ENCODE measurements at places on chromosomes 6 and 20. TPM values are rescaled to one million over a fixed set of nuclear protein-coding genes. Genes with fewer than 3 reads are reported as not detected.

Gene SRSF12
- total RNA-seq, result 0.10 TPM

Gene TBX18
- not detected for total RNA-seq

Gene ZNF311
- total RNA-seq, result 1.2 TPM

Gene NHLRC1
- not detected for total RNA-seq

Gene TFAP2D
- not detected for total RNA-seq

Gene PTCHD4
- total RNA-seq, result 0.38 TPM

Gene GMPR
- total RNA-seq, result 6.6 TPM

Gene PSORS1C2
- not detected for total RNA-seq

Gene GNAS
- total RNA-seq, result 416 TPM

Gene HCRTR2
- total RNA-seq, result not detected

- DNase-seq, result no peak
Observed at GRCh38 chr20:59770270-59770669, 163.2 kb downstream of the SYCP2 start.

DNA sequence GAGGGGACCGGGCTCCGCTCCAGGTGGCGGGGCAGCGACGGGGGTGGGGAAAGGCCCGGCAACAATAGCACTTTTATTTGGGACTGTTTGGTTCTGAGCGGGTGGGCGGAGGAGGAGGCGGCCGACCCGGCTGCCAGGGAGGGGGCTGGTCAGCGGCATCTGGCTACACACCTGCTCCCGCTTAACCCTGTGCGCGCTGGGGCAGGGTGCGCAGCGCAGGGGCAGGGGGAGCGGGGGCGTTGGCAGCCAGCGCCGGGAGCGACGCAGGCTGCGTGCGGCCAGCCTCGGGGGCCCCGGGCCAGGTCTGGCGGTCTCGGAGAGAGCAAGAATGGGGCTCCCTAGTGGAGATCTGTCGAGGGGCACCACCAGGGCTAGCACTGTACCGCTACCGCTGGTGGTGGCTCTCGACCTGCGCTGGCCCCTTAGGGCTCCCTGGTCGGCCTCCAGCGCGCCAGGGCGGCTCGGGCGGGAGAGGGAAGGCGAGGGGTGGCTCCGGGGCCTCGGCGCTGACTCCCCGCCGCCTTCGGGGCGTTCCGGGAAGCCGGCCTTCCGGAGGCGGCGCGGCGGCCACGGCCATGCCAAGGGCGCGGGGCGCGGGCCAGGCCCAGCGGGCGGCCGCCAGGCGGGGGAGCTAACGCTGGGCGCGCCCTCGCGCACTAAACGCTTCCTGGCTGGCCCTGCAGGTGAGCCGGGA lies 92.4 kb downstream of the NCR2 start:
- DNase-seq, result no peak

DNA sequence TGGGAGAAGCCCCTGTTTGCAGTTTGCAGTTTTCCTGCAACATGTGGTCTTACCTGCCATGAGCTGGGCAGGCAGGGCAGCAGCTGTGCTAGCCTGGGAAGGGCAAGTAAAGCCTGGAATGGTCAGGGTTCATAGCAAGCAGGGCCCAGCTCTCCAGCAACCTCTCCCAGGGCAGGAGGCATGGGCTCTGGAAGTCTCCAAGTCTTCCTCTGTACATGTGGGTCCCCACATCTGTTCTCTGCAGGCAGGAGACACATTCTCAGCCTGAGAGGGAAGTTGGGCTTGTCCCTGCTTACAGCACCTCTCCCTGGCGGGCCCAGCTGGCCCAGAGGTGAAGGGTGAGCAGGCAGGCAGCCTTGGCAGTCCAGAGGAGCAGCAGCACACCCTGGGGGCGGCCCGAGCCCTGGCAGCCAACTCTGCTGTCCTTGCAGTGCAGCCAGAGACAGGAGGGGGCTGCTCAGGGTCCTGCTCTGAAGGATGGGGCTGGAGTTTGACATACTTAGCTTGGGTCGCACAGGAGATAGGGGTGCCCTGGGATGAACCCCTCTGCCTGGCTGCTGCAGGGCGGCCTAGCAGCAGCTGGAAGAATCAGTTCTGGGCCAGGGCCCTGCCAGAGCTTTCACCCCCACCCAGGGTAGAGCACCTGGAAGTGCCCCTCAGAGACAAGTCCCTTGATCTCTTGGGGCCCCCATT lies 176.0 kb downstream of the MRPL14 start:
- no peak for DNase-seq

DNA sequence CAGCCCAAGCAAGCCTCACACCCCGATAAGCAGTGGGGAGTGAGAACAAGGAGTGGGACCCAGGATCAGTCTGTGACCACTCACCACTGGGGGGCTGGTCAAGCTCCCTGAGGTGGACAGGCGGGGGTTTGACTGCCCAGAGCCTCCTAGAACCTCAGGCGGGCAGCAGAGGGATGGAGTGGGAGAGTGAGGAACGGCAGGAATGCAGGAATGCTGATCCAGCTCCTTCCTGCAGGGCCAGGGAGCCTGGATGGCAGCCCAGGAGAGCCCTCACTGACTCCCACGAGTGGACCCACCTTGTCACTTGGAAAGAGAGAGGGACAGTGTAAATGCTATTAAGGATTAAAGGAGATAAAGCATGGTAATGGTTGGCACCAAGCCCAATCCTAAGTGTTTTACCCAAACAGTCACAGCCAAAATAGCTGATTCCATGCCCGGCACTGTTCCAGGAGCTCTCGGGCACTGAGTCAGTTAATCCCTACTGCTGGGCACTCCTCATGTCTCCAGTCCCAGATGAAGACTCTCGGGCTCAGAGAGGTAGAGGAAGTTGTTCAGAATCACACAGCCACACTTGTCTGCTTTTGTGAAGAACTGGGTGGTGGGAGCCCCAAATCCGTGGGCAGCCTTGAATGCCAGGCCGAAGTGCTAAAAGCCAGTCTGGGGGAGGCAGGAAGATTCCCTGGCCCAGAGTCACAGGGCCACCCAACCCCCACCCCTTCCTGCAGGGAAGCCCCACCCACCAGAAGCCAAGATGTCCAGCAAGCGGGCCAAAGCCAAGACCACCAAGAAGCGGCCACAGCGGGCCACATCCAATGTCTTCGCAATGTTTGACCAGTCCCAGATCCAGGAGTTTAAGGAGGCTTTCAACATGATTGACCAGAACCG lies 3.1 kb downstream of the MYL9 start:
- DNase-seq, result peak; percentile 91

DNA sequence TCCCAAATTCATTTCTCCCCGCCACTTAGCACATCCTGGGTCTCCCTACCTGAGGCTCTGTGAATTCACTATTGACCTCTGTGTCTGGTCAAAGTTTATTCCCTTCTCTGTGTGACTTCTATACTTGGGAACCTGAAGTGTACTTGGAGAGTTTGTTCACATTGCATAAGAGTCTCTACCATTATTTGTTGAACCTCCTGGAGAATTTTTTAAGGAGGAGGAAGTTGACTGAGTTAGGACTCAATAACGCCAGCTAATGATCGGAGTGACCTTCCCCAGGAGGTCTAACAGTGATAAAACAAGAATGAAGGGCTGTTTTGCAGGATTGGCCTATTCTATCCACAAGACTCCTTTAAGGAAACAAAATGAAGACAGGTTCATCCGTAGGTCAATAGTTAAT lies 23.6 kb downstream of the STMND1 start:
- no peak for DNase-seq

- DNase-seq, result no peak
Observed at GRCh38 chr6:29853245-29853644, 25.6 kb downstream of the HLA-G start.

DNA sequence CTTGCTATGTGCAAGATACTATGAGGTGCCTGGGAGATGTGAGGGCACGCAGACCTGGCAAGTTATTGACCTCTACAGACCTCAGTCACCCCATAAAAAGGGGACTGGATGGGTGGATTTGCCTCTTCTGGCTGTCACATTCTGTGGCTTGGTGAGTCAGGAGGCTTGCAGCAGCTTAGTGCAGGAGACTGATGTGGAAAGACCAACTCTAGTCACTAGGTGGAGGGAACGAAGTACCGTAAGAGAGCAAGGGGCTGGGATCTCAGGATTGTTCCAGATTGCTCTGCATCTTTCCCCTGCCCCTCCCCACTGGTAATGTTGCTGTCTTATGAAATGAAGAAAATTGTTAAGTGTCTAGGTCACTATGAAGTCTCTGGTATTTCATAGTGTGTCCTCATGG lies 3.3 kb downstream of the MAPRE1 start:
- DNase-seq, result peak; percentile 75

GRCh38 chr20:60700728-60701127 lies 551.3 kb upstream of the CDH4 start:
- DNase-seq, result no peak

- DNase-seq, result no peak
Observed at GRCh38 chr6:137490006-137490905, 3.9 kb downstream of the OLIG3 start.

DNA sequence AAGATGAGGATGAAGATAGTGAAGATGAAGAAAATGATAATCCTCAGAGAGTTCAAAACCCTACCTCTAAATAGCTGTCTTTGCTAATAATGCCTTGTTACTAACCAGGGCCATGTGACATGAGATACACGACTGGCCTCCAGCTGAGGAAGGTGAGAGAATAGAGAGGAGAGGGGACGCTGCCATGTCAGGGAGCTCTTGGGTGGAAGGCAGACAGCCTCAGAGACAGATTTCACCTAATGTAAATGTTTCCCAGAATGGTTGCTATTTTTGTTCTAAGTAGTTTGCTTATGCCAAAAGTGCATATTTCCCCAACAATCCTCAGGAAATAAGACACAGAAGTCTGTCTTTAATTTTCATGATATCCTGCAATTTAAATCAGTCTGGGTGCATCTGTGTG lies 138.4 kb downstream of the ELOVL4 start:
- no peak for DNase-seq

DNA sequence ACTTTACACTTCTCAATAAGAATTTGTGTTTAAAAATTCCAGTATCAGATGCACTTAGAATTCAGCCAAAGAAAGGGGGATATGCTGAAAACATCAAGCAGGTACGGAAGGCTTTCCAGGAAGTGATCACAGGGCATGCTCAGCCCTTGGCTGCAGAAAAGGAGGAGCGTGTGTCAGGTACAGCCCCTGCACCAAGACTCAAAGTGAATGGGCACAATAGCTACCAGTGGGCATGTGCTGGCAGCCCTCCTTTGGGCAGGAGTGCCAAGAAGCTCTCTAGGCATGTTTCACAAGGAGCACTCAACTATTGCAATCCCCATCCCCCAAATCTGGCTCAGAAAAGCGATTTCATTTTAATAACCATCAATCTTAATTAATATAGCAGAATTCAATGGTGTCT lies 298.8 kb downstream of the GMDS start:
- DNase-seq, result no peak

DNA sequence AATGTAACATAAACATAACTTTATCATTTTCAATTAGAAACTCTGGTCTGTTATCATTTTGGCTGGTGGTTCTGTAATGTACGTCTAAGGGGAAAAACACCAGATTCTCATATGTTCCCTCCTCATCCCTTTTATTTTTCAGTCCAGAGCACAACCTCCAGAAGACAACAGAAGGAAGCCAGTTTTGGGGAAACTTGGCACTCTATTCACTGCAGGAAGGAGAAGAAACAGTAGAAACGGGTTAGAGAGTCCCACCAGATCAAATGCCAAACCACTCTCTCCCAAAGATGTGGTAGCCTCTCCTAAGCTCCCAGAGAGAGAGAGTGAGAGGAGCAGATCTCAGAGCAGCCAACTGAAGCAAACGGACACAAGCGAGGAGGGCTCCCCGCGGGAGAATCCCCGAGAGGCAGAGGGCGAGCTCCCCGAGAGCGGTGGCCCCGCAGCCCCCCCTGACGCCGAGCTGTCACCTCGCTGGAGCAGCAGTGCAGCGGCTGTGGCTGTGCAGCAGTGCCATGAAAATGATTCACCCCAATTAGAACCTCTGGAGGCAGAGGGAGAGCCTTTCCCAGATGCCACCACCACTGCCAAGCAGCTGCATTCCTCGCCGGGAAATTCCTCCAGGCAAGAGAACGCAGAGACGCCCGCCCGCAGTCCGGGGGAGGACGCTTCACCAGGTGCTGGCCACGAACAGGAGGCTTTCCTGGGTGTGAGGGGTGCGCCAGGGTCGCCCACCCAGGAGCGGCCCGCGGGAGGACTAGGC lies 117.8 kb downstream of the RTN4IP1 start:
- peak; percentile 63 for DNase-seq

DNA sequence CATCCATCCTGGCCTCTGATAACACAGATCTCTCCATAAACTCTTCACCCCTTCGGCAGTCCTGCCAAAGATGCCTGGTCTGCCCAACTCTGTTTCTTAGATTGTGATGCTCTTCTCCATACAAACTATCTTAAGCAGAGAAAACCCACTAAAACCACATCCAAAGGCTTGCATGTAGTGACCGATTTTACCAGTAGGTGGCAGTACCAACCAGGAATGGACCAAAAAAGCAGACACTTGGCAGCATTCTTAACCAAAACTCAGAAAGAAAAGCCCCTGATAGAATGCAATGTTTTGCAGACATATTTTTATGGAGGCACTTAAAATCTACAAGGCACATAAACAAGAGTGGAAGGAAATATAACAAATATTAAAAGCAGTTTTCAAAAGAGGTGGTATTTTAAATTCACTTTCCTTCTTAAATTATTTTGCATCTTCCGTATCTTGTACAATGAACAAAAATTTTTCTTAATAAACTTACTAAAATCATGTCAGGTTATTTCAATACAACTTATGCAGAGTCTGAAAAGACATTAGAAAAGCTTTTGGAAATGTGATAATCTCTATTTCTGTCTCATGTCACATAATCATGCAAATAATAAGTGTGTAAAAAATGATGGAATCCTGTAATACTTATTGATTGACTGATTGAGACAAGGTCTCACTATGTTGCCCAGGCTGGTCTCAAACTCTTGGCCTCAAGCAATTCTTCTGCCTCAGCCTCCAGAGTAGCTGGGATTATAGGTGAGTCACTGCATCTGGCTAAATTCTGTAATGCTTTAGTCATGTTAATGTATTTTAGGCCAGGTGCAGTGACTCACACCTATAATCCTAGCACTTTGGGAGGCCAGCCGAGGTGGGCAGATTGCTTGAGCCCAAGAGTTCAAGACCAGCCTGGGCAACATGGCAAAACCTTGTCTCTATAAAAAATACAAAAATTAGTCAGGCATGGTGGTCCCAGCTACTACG lies 29.4 kb downstream of the LRP11 start:
- peak; percentile 60 for DNase-seq

DNA sequence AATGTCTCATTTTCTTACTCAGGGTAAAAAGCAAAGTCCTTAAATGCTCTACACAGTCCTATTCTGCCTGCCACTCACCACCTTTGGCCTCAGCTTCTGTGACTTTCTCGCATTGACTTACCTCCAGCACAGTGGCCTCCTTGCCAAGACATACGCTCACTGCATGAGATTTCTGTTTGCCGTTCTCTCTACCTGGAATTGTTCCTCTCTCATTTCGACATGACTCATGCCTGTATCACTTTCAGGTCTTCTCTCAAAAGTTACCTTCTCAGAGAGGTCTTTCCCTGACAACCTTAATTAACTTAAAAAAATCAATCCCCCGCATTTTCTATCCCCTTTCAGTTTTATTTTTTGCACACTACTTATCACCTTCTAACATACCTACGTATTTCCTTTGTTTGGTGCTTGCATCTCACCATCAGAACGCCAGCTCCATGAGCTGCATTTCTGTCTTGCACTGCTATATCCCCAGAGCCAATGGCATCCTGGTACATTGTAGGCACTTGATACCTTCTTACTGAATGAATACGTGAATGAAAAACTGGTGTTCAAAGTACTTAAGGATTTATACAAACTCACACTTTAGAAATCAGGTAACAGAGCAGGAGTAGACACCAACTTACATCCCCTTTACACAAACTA lies 24.5 kb downstream of the TENT5A start:
- no peak for DNase-seq

- DNase-seq, result no peak
Observed at GRCh38 chr6:154885214-154885613, 109.9 kb upstream of the TIAM2 start.

- peak; percentile 83 for DNase-seq
Observed at GRCh38 chr6:12233693-12234571, 56.2 kb upstream of the EDN1 start.

GRCh38 chr6:54516321-54516720 lies 208.1 kb downstream of the TINAG start:
- no peak for DNase-seq

Data from A172 (cell line).